ENCODE measurements at places on chromosomes 6 and 20.

- DNase-seq = peak; percentile 26
These were observed at the start of gene NPEPL1 for GRCh38 chr20:58692579-58693225. Gene NPEPL1, plus strand, starts transcription at chr20:58692800. Its CDS starts 101 bp downstream, at chr20:58692901.

DNA sequence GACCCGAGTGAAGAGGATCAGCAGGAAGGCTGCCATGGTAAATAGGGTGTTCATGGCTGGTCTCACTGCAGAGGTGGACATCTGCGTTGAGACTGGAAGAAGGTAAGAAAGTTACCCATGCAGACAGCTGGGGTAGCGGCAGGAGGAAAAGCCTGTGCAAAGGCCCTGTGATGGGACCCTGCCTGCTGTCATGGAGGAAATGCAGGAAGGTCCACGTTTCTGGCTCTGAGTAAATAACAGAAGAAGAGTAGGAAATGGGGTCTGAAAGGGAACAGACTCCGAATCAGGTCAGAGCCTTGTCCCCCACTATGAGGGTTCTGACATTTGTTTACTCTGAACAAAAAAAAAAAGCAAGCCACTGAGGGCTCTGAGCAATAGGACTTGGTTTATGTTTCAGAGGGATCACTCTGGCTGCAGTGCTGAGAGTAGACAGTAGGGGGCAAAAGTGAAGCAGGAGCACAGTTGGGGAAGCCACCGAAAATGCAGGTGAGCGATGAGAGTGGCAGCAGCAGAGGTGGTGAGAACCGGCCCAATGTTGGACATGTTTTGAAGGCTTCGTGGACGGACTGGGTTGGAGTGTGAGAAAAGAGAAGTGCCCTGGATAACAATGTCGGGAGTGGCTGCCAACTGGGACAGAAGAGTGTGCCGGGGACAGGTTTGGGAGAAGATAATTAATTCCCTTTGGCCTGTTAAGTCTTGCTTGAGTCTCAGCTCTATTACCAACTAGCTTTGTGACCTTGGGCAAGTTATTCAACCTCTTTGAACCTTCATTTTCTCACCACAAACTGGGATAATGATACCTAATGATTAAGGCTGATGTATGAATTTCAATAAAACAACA lies 57.9 kb upstream of the MAP7 start:
- peak; percentile 66 for DNase-seq

DNA sequence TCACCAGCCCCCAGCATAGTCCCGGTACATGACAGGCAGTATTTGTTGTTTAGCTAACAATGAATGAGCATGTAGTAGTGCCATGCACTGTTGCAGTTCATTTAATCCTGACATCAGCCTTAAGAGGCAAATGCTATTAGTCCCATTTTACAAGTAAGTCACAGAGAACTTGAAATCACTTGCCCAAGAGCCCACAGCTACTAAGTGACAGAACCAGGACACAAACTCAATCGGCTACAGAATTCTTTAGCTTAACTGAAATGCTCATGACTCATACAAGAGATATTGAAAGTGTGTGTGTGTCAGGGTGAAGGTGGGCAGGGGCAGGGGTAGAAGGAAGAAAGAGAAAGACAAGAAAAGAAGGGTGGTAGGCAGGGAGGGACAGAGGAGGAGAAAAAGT lies 52.7 kb downstream of the UNC5CL start:
- DNase-seq = no peak

DNA sequence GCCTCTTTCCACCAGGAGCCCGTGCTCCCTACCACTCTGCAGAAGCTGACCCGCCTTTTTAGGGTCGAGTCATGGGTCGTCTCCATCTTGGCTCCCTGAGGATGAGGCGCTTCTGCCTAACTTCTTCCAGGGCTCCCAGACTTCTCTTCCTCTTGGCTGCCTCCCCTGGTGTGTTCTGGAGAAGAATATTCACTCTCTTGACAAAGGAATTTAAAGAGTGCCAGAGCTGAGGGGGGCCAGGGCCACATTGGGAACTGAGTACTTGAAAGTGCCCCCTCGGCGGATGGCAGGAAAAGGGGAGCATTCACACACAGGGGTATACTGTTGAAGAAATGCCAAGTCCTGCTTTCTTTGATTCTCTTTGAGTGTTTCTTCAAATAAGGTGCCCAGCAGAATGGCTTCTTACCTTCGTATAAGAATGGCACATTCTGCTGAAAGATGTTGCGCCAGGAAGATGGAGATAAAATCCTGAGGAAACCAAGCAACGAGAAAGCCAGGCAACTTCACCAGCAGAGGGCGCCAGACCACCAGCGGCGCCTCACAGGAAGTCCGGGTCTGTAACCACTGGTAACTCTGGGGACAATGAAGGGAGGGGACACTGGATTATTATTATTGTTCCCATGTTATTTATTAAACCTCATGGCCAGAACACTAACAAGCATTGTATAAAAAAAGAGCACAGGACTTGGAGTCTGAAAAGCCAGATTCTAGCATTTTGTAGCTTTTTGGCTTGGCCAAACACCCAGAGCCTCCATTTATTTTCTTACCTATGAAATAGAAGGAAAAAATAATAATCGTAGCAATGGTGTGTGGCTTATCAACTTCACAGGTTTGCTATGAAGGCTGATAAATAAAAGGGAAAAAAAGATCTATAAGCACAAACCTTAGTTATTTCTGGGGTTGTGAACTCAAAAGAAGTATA lies 176.7 kb downstream of the HACE1 start:
- no peak for DNase-seq

- DNase-seq = no peak
These were observed 112.9 kb downstream of the TRERF1 start for GRCh38 chr6:42338744-42339222.

DNA sequence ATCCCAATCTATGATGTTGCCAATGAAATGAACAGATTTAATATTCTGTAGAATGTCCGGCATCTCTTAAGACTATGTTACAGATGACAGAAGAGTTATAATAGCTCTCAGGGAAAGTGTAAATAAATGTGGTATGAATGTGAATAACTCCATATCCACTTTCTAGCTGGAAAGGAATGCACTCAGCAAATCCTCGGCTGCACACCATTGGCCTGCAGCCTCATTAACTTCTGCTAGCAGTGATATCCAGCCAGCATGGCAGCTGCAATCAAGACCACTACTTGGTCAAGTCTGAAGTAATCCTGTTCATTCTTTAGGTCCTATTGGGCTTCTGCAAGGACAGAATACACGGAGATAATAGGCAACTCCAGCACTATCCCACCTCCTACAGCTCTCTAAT lies 17.3 kb upstream of the MICA start:
- DNase-seq = no peak

DNA sequence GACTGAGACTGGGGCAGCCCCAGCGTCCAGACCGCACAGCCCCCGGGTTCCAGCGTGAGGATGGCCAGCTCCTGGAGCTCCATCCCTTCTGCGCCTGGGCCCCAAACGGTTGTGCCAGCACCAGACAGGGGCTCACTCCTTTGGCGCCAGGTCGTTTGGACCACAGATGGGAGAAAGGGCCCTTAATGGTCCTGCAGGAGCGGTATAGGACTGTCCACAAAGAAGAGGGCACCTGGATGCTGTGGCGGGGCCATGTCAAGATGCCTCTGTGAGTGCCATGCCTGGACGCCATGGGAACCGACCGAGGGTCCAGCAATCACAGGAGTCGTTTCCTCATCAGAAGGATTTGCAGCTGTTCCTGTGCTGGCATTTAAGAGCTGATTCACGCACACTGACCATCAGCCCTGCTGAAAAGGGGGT lies 82.7 kb downstream of the DLL1 start:
- no peak for DNase-seq

DNA sequence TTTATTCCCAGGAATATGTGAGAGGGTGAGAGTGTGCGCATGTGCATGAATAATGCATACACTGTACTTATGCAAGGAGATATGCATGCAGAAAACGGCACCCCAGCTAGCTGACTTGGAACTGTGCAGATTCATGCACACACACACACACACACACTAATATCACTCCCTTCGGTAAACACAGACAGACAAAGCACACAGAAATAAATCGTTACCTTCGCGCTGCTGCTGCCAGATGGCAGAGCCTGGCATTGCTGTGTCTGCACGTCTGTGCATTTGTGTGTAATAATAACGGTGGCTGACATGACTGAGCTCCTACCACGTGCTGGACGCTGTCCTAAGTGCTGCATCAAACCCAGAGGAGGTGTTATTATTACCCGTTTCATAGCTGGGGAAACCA lies 36.8 kb downstream of the PREX1 start:
- peak; percentile 19 for DNase-seq

GRCh38 chr6:161270116-161270515 lies 3.7 kb downstream of the AGPAT4 start:
- DNase-seq = no peak

- DNase-seq = no peak
These were observed 40.2 kb downstream of the TOP1 start for GRCh38 chr20:41068806-41069205.

- DNase-seq = no peak
These were observed 436.5 kb downstream of the DHX35 start for GRCh38 chr20:39398656-39399055.

DNA sequence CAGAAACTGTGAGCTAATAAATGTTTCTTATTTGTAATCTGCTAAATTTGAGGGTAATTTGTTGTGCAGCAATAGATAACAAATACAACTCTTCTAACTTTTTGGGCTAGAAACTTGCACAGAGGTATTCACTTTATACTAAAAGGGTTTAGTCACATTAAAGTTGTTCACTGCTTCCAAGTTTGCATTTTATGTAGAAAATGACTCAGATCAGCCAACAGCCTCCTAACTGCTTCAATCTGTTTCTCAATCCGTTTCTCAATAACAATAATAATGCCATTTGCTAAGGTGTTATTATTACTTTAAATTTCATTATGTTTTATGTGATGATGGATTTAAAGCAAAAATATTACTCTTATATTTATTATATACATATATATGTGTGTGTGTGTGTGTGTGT lies 213.9 kb downstream of the CENPW start:
- no peak for DNase-seq

DNA sequence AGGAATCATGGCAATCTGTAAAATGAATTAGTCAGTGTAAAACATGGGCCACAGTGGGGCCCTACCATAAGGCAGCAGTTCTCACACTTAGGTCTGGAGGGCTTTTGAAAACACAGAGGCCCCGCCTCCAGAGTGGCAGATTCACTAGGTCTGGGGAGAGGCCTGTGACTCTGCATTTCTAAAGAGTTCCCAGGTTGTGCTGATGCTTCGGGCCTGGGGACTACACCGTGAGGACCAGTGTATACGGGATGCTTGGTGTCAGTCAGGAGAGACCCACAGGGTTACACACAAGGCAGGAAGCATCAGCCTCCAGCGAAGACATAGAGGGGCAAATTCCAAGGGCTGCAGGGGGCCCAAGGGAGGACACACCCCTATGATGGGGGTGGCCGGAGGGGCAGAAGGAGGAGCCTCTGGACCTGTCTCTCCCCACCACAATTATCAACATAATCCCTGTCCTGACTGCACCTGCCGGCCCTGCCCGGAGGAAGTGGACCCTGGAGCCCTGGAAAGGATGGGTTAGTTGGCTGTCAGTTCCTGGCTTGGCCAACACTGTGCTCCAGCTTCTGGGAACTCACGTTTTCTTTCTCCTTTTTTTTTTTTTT lies 46.7 kb downstream of the FGD2 start:
- DNase-seq = no peak

DNA sequence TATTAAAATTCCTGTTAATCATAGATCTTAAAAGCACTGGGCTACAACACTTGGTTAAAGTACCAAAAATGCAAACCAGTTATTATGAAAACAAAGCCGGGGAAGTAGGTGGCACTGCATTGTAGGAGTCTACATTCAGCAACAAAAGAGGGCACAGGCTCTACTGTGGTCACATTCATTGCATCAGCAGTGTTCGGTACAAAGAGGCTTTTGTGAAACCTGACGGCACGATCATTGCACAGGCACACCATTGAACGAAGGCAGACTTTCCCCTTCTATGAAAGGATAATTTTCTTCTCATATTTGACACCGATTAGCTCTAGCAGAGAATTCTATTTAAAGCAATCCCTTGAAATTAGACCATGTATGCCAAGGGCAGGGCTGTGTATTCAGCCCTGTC lies 44.6 kb upstream of the AGPAT4 start:
- DNase-seq = no peak

GRCh38 chr6:79777713-79778579 lies 146.8 kb downstream of the SH3BGRL2 start:
- DNase-seq = peak; percentile 91

- no peak for DNase-seq
These were observed 33.4 kb downstream of the RWDD2A start for GRCh38 chr6:83226517-83226916.

DNA sequence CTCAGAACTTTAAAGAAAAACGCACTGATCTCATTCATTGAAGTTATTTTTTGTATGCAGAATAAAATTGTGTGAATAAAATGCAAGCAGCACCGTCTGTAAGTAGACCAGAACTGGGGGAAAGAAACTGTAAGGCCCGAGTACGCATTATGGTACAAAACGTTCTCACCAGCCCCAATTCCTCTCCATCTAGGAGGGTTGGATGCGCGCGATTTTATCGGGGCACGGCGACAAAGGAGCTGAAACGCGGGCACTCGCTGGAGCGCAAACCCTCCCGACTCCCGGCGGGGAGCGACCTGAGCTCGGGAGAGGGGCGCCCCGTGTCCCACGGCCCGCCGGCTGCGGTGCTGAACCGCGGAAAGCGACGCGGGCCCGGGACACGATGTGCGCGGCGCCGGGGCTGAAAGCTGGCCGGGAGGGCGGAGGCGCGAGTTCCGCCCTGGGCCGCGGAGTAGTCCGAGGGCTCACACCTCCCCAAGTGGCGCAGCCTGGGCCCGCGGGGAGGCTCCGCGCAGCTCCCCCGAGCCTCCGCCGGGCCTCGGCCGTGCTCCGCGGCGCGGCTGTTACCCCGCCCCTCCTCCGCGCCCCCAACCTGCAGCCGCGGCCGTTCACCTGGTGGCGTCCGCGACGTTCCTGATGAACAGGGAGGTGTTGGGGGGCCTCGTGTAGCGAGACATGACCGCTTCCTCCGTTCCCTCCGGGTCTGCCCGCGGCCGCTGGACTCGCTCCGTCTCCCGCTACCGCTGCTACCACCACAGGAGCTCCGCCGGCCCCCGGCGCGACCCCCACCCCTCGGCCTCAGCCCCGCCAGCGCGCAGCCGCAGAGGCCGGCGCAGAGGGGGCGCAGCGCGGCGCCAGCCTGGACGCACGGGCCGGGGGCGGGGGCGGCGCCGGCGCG lies at the start of gene SRSF12:
Gene SRSF12, minus strand, starts transcription at position 861 of the 898 bp plus-strand sequence. Its CDS starts 184 bp downstream, at position 677.
- DNase-seq = peak; percentile 42
